Adrenal gland (tissue), 19 donors: ENCODE measurements at places on chromosomes 16 and 17. TPM values are rescaled to one million over a fixed set of nuclear protein-coding genes. Genes with fewer than 3 reads are reported as not detected.

DNA sequence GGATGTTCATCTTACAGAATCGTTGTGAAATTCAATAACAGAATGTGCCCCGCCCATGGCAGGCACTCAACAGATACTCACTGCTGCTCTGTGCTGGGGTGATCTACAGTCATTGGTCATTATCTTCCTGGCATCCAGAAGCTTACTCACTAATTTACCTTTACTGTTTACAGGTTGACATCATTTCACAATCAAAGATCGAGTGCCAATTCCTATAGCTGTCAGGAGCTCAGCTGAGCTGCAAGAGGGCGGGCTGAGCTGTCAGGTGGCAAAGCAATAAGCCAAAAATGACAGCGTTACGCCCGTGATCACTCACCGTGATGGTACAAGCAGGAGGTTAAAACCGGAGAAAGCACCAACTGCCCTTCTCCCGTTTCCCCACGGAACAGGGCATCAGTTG lies 51.2 kb downstream of the LITAF start:
- no peak overlapping the region for H3K4me3 ChIP-seq
- H3K27ac ChIP-seq, result no peak overlapping the region
- DNase-seq, result no peak
- H3K36me3 ChIP-seq, result no peaks in the 10 kb centered on the region
- no peaks in the 10 kb centered on the region for H3K4me1 ChIP-seq

- no peak for DNase-seq
- no peaks in the 10 kb centered on the region for H3K27me3 ChIP-seq
Observed at GRCh38 chr16:72536723-72537435, 364.9 kb upstream of the PMFBP1 start.

The WSCD1 gene
- total RNA-seq, result 11.6 TPM

The SYNGR3 gene
- 2.5 TPM for total RNA-seq

GRCh38 chr16:87380881-87381280 lies 2.7 kb downstream of the FBXO31 start:
- no peaks in the 10 kb centered on the region for H3K36me3 ChIP-seq
- peak overlapping the region; percentile 96 for H3K27ac ChIP-seq
- peaks cover 46% of the 10 kb centered on the region for H3K4me1 ChIP-seq
- peak overlapping the region; percentile 89 for H3K4me3 ChIP-seq
- DNase-seq, result no peak

GRCh38 chr16:68992521-68992920 lies 112.9 kb upstream of the HAS3 start:
- no peak overlapping the region for H3K4me3 ChIP-seq
- H3K27me3 ChIP-seq, result no peaks in the 10 kb centered on the region

GRCh38 chr16:54628796-54629625 lies 301.7 kb upstream of the IRX5 start:
- H3K4me3 ChIP-seq, result no peak overlapping the region
- H3K36me3 ChIP-seq, result no peaks in the 10 kb centered on the region
- H3K27me3 ChIP-seq, result no peaks in the 10 kb centered on the region
- no peak overlapping the region for H3K27ac ChIP-seq
- H3K4me1 ChIP-seq, result no peaks in the 10 kb centered on the region

GRCh38 chr17:39144416-39144840 lies 7.0 kb downstream of the PLXDC1 start:
- H3K4me3 ChIP-seq, result no peak overlapping the region
- no peaks in the 10 kb centered on the region for H3K27me3 ChIP-seq
- H3K4me1 ChIP-seq, result no peaks in the 10 kb centered on the region
- peak; percentile 63 for DNase-seq

DNA sequence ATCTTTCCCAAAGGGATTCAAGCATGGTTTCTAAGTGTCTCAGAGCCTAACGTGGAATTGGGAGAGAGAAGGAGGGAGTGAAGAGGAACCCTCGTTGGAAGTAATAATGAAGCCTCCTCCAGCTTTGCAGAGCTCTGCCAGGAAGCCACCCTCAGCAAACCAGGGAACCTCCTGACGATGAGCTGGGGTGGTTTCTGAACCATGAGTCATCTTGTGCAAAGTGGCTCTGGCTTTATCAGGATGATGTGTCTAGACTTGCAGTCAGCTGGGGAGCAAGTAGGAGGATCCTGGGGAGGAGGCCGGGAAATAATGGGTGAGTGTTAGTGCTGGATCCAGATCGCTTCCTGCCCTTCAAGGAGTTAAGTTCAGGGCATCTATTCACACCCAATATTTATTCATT lies 191.7 kb upstream of the RBFOX1 start:
- no peak overlapping the region for H3K4me3 ChIP-seq
- no peaks in the 10 kb centered on the region for H3K36me3 ChIP-seq
- H3K4me1 ChIP-seq, result no peaks in the 10 kb centered on the region
- no peak for DNase-seq
- no peaks in the 10 kb centered on the region for H3K27me3 ChIP-seq
- H3K27ac ChIP-seq, result no peak overlapping the region

- H3K27ac ChIP-seq, result no peak overlapping the region
- H3K4me1 ChIP-seq, result no peaks in the 10 kb centered on the region
- H3K27me3 ChIP-seq, result no peaks in the 10 kb centered on the region
- no peak for DNase-seq
- H3K36me3 ChIP-seq, result no peaks in the 10 kb centered on the region
- no peak overlapping the region for H3K4me3 ChIP-seq
Observed at GRCh38 chr17:60905709-60906108, 228.1 kb downstream of the BCAS3 start.

DNA sequence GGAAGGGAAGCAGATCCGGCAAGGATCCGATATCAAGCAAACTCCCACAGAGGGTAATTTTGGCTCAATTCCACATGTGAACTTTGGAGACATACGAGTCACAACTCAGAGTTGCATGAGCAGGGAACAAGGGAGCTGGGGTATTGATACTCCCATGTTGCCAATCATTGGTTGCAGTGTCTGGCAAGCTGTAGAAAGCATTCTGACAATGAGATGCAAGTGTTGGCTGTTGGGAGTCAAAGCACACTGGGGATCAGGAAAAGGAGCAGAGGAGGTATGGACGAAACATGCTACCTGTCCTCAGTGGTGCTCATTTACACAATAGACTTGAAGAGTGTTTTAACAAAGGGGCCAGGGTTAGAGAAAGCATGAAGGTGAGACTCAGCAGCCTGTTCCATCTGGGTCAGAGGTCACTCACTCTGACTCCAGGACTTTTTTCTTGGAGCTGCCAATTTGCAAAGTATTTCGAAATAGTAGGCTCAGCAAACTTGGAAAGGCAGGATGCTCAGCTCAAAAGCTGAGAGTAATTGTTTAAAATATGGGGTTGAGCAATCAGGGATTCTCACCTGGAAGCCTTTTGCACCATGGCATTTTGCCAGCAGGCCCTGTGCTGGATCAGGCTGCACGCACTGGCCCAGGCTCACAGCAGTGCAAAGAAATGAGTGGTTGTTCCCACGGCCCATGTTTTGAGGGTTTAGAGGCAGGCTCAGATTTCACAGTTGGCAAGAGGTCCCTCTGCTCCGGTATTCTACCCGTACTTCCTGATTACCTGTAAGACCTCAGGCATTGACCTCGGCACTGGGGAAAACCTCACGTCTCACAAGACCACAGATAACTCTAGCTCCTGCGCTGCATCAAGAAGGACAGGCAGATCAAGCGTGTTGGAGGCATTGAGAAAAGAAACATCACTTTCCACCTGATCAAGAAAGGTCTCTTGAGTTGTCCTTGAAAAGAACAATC lies 17.6 kb upstream of the NKD1 start:
- H3K4me1 ChIP-seq, result no peaks in the 10 kb centered on the region
- no peaks in the 10 kb centered on the region for H3K27me3 ChIP-seq
- DNase-seq, result no peak
- no peaks in the 10 kb centered on the region for H3K36me3 ChIP-seq
- H3K27ac ChIP-seq, result no peak overlapping the region

DNA sequence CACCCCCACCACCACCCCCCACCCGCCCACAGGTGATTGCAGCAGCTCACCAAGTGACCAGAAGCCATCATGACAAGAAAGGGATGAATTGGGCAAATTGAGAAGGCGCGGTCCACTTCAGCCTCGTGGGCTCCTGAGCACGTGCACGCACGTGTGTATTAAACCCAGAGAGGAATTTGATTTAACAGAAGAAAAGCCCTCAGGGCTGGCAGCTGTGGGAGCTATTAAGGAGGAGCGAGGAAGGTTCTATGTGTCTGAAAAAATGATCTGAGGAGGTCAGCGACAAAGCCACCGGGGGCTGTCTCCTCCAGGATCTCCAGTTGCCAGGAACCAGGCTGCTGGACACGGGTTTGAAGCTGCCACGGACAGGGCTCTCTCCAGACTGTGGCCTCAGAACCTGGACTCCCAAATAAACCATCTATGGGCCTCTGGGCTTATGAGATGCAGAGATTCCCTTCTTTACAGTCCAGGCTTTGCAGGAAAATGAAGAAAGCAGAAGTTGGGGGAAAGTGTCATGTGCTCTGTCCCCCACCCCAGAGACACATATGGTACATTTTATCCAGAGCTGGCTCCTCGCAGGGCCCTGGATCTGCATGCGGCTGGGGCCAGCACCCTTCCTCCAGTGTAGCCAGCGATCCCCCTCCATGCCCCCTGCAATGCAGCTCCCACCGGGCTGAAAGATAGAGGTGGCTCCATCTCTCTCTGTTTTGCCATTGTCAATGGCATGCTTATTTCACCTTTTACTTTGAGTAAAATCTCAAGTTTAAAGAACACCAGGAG lies 219.7 kb upstream of the RPL38 start:
- no peaks in the 10 kb centered on the region for H3K36me3 ChIP-seq
- H3K27ac ChIP-seq, result no peak overlapping the region
- no peaks in the 10 kb centered on the region for H3K27me3 ChIP-seq
- no peak for DNase-seq

- H3K4me1 ChIP-seq, result no peaks in the 10 kb centered on the region
- DNase-seq, result no peak
- no peak overlapping the region for H3K27ac ChIP-seq
- no peaks in the 10 kb centered on the region for H3K27me3 ChIP-seq
- H3K4me3 ChIP-seq, result no peak overlapping the region
Observed at GRCh38 chr17:29031488-29031887, 11.5 kb upstream of the PIPOX start.

The FAM20A gene
- 5.8 TPM for total RNA-seq

The XYLT1 gene
- 19.6 TPM for total RNA-seq

The STAT5B gene
- 128 TPM for total RNA-seq

DNA sequence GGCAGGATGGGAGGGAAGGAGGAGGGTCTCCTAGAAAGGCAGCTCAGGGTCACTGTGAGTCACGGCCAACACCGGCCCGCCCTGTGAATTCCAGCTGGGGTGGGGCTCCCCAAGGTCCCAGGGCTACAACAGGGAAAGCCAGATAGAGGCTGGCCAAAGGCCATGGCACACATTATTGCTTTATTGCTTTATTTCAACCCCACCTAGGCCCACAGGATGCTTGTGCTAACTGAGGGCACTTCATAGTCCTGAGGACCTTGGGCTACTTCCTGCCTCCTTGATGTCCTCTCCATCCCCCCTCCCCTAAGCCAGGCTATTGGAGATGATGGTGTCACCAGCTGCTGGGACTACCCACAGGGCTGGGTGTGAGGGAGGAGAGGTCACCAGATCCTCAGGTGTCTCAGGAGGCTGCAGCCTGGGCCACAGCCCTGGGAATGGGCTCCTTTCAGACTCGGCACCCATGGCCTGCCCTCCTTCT lies 26.1 kb downstream of the LRRC75A start:
- H3K27me3 ChIP-seq, result no peaks in the 10 kb centered on the region
- no peak for DNase-seq
- H3K4me3 ChIP-seq, result no peak overlapping the region
- H3K4me1 ChIP-seq, result peaks cover 22% of the 10 kb centered on the region
- H3K27ac ChIP-seq, result peak overlapping the region; percentile 6

DNA sequence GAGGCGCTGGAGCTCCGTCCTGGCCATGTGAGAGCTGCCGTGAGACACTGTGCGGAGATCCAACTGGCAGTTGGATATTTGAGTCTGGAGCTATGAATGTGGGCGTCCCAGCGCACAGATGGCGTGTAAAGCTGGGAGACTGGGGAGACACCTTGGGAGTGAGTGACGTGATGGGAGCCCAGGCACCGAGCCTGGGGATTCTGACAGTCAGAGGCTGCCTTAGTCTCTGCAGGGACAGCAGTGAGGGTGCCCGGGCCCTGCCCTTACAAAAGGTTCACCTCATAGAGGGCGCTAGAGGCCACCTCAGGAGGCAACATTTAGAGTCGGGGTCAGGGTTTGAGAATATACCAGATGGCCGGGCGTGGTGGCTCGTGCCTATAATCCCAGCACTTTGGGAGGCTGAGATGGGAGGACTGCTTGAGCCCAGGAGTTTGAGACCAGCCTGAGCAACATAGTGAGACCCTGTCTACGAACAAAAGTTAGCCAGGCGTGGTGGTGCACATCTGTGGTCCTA lies 194.1 kb upstream of the GSE1 start:
- no peak overlapping the region for H3K4me3 ChIP-seq
- H3K27ac ChIP-seq, result no peak overlapping the region
- DNase-seq, result no peak
- H3K36me3 ChIP-seq, result no peaks in the 10 kb centered on the region

The FBXL19 gene
- 12.7 TPM for total RNA-seq

DNA sequence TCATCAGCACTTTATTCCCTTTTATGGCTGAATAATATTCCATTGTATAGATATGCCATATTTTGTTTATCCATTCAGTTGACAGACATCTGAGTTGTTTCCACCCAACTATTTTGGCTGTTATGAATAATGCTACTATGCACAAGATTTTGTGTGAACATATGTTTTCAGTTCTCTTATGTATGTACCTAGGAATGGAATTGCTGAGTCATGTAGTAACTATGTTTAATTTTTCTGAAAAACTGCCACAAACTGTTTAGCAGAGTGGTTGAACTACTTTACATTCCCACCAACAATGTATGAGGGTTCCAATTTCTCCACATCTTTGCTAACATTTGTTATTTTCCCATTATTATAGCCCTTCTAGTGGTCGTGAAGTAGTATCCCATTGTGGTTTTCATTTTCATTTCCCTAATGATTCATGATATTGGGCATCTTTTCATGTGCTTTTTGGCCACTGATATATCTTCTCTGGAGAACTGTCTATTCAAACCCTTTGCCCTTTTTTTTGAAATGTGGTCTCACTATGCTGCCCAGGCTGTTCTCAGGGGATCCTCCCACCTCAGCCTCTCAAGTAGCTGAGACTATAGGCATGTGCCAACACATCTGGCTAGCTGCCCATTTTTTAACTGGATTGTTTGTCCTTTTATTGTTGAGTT lies 26.3 kb downstream of the SMURF2 start:
- H3K4me3 ChIP-seq, result no peak overlapping the region
- no peaks in the 10 kb centered on the region for H3K27me3 ChIP-seq
- no peak for DNase-seq
- H3K27ac ChIP-seq, result no peak overlapping the region
- H3K36me3 ChIP-seq, result no peaks in the 10 kb centered on the region

- no peaks in the 10 kb centered on the region for H3K36me3 ChIP-seq
- H3K27ac ChIP-seq, result peak overlapping the region; percentile 89
- no peaks in the 10 kb centered on the region for H3K27me3 ChIP-seq
- H3K4me3 ChIP-seq, result no peak overlapping the region
- peaks cover 14% of the 10 kb centered on the region for H3K4me1 ChIP-seq
- DNase-seq, result peak; percentile 67
Observed at GRCh38 chr16:57815987-57816745, 13.9 kb upstream of the KIFC3 start.

GRCh38 chr17:53249036-53249435 lies 573.7 kb upstream of the KIF2B start:
- H3K4me3 ChIP-seq, result no peak overlapping the region
- no peaks in the 10 kb centered on the region for H3K4me1 ChIP-seq
- no peak overlapping the region for H3K27ac ChIP-seq
- no peaks in the 10 kb centered on the region for H3K36me3 ChIP-seq
- DNase-seq, result no peak

The TVP23A gene
- 0.17 TPM for total RNA-seq

The NPW gene
- total RNA-seq, result not detected

The MLKL gene
- 3.1 TPM for total RNA-seq

The ITGAD gene
- total RNA-seq, result 0.11 TPM

- DNase-seq, result no peak
- H3K4me1 ChIP-seq, result peaks cover 48% of the 10 kb centered on the region
- no peak overlapping the region for H3K27ac ChIP-seq
- H3K4me3 ChIP-seq, result no peak overlapping the region
- H3K36me3 ChIP-seq, result no peaks in the 10 kb centered on the region
Observed at GRCh38 chr16:28188085-28188916, 23.5 kb downstream of the XPO6 start.
